Stimulated activated CD4-positive, alpha-beta T cell treated with anti-CD3 and anti-CD28 coated beads, TNF-alpha, amount 100 ng/mL, for 4 hours (primary cell): ENCODE measurements at places on chromosomes 5 and 9.

GRCh38 chr5:34409373-34409772, 246.8 kb upstream of the RAI14 start:
- no peak for DNase-seq

DNA sequence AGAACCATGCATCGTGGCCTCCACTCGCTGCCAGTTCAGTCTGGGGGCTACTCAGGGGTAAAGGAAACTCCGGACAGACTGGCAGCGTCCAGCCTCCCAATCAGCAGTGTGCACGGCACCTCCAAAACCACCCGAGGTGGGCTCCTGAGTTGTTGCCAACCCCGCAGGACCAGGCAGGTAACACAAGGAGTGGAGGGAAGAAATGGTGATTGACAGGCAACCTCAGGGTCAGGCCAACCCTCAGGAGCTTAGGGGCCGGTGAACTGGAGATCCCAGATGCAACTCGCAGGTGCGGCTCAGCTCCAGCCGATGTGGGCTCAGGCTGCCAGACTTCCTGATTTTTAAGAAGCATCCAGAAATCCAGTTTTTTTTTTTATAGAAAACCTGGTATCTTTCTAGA, 37.3 kb upstream of the AKNA start:
- DNase-seq = no peak

GRCh38 chr9:131706608-131706970, 33.3 kb downstream of the RAPGEF1 start:
- DNase-seq = no peak

- no peak for DNase-seq
Measured at GRCh38 chr5:52119768-52120167, 667.9 kb upstream of the ITGA1 start.

- no peak for DNase-seq
Measured at GRCh38 chr9:2411459-2412215, 209.9 kb upstream of the VLDLR start.
